ENCODE measurements at places on chromosomes 1 and 21.

DNA sequence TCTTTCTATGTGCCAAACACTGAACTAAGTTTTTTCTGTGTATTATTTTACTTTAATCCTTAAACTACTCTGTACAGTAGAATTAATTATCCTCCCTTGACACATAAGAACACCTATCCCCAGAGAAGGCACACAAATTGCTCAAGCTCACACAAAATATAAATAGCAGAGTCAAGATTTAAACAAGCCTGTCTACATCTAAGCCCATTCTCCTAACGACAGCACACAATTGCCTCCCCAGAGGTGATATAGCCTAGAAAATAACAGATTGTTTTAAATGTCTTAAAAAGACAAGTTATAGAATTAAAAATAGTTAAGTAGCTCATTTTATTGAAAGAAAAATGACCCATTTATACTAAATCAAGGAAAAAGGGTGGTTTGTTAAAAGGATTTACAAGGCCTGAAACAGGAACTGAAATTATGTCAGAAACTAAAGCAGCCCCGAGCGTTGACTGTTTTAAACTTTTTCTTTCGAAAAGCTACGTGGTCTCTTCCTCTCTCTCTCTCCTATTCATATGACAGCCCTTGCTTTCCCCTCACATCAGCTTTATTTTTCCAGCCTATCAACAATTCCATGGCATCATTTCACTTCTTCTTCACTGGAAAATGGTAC, 30.5 kb downstream of the TNFSF18 start:
- no peak for DNase-seq

GRCh38 chr21:45470087-45470515, 65.1 kb downstream of the COL18A1 start:
- no peak for DNase-seq

GRCh38 chr1:43270421-43271095, 775 bp downstream of the TMEM125 start:
- DNase-seq, result no peak

DNA sequence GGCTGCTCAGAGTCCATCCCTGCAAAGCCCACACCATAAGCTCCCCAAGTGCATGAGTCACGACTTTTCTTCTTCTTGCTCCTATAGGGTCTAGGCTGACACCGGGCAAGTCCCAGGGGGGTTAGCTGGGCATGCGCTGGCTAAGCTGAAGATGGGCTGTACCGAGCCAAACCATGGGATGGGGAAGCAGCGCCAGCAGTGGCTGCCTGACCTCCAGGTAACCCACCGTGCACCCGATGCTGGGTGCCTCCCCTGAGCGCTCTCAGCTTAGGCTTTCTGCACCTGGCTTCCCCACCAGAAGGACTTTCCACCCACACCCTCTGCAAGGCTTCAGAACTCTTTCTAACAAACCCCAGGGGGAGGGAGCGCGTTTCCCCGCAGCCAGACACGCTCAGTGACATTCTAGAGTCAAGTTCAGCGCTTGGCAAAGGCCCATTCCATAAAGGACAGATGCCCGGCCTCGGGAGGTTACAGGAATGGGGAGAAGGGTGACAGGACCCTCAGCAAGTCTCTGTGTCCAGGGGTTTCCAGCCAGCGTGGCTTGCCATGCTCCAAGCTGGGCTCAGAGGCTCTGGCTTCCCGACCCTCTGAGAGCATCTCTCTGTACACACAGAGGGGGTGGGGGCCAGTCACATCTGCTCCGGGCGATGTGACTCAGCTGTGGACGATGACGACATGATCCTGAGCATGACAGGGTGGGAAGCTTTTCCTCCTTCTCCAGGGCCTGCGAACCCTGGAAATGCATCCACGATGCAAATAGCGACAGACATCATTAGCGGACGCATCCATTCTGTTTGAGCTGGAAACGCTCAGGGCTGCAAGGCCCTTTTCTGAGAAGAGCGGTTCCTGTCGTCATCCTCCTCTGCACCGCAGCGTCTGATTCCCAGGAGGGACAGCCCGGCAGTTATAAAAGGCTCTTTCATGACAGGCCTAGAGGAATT, 107.8 kb downstream of the SIK1 start:
- peak; percentile 65 for DNase-seq

- no peak for DNase-seq
These were observed 9.4 kb upstream of the PIAS3 start for GRCh38 chr1:145868232-145868631.

GRCh38 chr1:199510314-199510713, 517.2 kb upstream of the NR5A2 start:
- DNase-seq, result no peak

- no peak for DNase-seq
These were observed 175.3 kb downstream of the GRIK3 start for GRCh38 chr1:36858981-36859380.

- DNase-seq, result no peak
These were observed 126.5 kb downstream of the ADSS2 start for GRCh38 chr1:244325056-244325758.

GRCh38 chr1:28306301-28306949, 22.4 kb upstream of the MED18 start:
- DNase-seq, result no peak

GRCh38 chr1:110048923-110049601, 14.6 kb downstream of the STRIP1 start:
- DNase-seq, result no peak

DNA sequence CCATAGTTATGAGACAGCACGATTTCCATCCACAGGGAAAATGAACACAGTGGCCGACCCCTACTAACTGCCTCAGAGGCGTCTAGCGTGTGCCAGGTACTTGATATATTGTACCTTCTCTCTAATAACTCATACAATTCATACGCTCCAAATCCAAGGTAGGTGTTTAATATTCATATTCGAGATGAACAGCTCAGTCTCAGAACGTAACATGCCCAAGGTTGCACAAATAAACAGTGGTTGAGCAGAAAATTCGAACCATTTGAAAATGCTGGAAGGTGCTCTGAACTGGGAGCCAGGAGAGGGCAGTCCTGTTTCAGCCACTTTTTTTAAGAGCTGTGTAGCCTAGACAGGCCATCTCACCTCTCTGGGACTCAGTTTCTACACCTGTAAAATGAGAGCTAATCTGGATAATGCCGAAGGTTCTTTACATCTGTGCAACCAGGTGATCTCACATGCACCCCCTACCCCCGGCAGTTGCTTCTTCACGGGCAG, 7.9 kb downstream of the SLC45A3 start:
- no peak for DNase-seq

GRCh38 chr1:98792123-98792522, 130.6 kb downstream of the SNX7 start:
- DNase-seq, result no peak

GRCh38 chr1:115423776-115424175, 85.7 kb upstream of the NGF start:
- DNase-seq, result no peak
